ENCODE measurements at places on chromosomes 16 and 17.

DNA sequence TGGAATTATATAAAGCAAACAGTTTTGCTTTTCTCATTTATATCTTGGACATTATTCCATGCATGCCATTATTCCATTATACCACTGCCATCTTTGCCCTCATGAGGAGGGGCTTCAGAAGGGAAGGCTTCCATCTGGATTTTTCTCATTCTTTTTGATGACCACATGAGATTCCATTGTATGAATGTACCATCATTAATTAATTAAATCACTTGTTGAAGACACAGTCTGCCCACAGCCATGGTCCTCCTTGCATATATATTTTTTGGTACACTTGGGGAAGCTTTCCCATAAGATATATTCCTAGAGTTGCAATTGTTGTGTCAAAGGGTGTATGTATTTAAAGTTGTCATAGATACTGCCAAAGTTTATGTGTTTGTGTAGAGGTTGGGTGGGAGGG lies 7.1 kb downstream of the ARL4D start:
- no peak for DNase-seq

DNA sequence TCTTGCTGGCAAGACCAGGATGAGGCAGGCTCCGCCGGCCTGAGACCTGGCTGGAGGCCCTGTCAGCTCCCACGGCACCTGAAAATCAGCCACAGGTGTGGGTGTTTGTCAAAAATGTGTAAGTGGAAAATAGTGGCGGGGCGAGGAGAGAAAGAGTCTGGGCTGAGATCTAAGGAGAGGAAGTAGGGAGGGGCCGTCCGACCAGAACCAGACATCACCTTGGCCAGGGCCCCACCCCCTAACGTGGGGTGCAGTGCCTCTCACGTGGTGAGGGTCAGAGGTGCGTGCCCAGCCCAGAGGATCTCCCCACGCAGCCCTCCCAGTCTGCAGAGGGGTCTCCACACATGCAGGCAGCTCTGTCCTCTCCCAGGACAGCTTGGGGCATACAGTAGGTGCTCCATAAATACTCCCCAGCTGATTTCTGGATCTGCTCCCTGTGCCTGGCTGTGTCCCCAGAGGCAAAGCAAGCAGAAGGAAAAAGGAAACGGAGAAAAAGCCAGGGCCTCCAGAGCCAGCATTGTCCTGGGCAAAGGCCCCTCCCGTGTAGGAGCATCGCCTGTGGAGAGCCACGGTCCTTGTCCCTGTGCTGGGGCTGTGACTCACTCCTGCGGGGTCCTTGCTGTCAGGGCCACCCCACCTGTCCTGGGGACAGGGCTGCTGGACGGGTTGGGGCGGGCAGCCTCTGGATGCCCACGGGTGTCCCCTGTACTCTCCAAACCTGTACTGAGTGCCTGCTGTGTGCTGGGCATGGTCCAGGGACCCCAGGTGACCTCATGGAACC lies 16.7 kb downstream of the ZFPM1 start:
- DNase-seq: no peak

DNA sequence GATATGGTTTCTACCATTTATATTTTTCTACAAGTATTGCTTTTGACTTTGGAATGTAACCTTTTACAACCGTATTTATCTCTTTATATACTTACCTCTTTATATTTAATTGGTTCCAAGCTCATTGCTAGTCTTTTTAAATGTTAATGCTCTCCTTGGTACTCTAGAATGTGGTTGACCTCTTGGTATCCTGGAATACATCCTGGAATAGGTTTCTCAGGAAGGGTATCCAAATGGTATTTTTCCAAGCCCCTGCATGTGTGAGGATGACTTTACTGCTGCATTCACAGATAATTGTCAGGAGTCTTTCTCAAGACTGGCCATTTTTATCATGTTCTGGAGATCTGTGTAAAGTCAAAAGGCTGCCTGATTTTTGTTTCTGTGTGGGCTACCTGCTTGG lies 30.2 kb downstream of the DNAH17 start:
- no peak for DNase-seq

GRCh38 chr16:84838383-84838948 lies 18.7 kb downstream of the CRISPLD2 start:
- DNase-seq: no peak

- no peak for DNase-seq
Measured at GRCh38 chr17:8623591-8623990, 6.9 kb downstream of the MYH10 start.
